ENCODE measurements at places on chromosomes 3 and 15.

DNA sequence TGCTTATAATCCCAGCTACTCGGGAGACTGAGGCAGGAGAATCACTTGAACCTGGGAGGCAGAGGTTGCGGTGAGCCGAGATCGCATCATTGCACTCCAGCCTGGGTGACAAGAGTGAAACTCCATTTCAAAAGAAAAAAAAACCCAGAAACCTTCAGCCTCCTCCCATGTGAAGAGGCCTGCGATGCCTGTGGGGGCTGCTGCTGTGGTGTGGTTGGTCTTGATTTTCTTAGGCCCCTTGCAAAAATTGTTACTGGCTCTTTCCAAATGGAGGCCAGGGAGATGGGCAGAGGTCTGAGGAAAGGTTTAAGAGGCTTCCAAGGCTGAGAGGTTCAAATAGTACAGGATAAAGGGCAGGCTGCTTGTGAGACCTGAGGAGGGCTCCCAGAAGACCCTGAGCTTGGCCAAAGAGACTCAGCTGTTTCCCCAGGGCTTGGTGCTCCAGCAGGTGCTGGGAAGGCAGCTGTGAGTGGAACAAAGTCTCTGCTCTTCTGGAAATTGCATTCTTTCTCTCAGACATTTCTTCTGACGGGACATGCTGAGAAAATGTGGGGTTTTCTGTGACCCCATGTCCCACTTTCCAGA is 18.4 kb downstream of the GCSAM start:
- DNase-seq = no peak

- DNase-seq = no peak
Observed at GRCh38 chr3:36443028-36443686, 62.9 kb downstream of the STAC start.

DNA sequence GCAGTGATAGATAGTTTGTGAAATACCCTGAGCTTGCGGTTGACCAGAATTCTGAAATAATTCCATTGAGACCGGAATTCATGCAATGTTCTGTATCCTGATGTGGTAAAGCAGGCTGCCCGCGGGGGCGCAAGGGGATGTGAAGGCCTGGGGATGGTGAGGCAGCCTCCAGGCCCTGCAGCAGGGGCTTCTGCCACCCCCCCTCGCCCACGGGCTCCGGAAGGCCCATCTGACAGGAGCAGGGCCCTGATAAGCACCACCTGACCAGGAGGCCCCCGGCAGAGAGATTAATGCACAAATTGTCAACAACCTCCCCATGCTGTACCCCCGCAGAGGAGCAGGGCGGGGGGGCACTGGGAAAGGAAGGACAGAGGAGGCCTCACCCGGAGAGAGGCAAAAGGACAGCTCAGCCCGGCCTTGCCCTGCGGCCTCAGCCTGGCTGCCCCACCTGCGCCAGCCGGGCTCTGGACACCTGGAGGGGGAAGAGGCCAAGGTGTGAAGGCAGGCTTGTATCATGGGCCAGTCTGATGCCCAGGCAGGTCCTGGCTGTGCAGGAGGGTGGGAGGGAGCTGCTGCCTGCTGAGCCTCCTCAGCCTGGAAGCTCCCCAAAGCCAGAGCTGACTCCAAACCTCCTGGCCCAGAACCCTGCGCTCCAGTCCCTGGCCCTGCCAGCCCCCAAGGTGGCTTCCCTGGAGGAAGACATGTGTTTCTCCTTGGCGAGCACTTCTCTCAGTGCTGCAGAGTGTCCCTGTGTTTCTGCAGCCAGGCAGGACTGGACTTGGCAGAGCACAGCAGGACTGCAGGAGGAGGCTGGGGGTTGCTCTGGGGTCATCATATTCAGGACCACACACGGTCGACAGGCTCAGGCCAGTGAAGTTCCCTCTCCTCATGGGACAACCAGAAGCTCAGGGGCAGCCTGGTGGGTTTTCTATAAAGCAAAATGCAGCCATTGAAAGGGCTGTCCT is 46.5 kb downstream of the RPN1 start:
- no peak for DNase-seq

DNA sequence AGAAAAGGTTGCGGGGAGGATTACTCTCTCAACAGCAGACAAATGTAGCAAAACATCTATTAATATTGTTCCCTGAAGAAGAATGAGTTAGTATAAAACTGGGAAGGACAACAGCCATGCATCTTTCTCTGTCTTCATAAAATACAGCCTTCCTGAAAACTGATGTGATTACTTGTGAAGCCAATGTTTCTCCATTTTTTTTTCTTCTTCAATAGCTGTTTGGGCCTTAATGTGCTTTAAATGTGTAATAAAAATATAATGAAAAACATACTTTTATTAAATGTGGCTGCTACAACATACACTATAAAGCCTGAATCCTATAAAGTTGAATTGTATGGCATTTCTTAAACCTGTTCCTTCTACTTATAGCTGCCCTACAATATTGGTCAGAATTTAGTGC is 146.3 kb upstream of the LMCD1 start:
- DNase-seq = no peak

DNA sequence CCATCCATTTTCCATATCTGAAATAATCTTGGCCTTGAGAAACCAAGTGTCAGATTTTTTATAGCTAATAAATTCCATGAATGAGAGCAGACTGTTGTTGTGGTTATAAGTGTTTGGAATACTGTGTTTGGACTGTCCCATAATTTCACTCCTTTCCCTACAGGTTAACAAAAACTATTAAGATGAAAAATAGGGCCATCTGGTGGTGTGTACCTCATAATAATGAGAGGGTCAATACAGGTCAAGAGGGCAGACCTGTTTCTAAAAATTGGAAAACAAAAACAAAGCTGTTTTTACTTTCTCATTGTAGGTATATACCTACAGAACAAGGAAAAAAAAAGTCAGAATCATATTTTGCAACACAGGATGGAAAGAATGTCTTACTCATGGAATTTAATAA is 553.8 kb upstream of the SGO1 start:
- no peak for DNase-seq

- no peak for DNase-seq
Observed at GRCh38 chr15:79257454-79257853, 25.1 kb upstream of the ANKRD34C start.

- DNase-seq = peak; percentile 27
Observed at GRCh38 chr15:68154923-68155559, 50.1 kb downstream of the CALML4 start.

DNA sequence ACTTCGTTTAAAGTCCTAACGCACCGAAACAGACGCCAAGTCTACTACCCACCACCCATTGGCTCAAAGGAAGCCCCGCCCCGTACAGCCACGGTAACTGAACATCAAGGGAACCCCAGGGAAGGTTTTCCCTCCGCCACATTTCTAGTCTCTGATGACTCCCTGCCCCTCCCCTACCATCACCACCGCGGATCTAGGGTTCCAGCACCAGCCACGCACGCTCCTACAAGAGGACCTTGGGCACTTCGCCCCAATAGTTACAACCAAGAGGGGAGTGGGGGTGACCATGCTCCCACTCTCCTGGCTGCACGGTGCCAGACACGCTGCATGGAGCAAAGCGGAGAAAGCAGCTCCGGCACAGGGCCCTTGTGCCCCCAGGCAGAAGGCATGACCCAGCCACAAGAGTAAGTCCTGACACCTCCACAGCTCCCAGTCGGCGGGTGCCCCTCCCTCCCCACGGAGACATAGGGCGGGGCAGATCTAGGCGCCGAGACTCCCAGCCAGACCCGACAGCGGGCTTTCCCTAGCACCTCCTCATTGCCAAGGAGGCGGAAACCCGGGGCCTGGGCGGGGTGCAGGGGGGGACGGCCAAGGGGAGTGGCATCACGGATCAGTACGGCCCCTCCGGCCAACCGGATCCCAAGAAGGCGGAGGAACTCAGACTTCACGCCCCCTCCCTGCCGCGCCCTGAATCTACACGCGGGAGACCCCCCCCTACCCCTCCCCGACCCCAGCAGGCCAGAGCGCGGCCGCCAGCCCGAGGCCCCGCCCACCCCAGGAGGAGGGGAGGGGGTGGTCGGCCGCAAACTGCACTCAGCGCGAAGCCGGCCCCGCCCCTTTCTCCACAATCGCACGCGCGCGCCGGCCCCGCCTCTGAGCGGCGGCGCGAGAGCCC is 936 bp downstream of the SIN3A start:
- DNase-seq = peak; percentile 96
